ENCODE measurements at places on chromosomes 3 and 15.

- no peak for DNase-seq
Observed at GRCh38 chr3:137582484-137582883, 181.6 kb upstream of the SOX14 start.

GRCh38 chr3:177978946-177979345, 557.3 kb upstream of the KCNMB2 start:
- no peak for DNase-seq

GRCh38 chr15:58732625-58733363, 16.7 kb downstream of the ADAM10 start:
- DNase-seq = no peak

DNA sequence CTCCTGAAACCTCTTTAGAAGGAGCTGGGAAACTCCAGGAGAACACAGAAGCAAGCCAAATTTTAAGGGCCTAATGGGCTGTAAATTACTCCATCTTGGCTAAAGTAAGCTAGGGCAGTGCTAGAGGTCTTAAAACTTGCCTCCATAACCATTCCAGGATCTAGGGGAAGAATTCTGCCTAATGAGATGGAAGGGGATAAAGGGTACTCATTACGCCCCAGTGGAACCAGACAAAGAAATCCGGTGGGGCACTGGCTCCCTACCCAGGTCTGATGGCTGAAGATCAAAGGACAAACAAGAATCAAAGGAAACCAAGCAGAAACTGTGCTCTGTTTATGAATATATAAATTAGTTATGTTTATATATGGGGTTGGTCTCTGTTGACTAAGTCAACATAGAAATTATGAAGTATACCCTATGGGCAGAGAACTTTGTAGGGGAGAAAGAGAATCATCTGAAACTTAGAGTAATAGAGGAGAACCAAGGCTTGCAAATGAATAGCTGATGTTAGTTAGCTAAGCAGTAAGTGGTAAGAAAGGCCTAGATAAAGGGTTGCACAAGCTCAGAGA, 57.8 kb downstream of the NCEH1 start:
- no peak for DNase-seq

- DNase-seq = no peak
Observed at GRCh38 chr15:54119051-54119450, 140.8 kb downstream of the UNC13C start.
